CD4-positive, alpha-beta T cell (primary cell): ENCODE measurements at places on chromosomes 13 and 19.

DNA sequence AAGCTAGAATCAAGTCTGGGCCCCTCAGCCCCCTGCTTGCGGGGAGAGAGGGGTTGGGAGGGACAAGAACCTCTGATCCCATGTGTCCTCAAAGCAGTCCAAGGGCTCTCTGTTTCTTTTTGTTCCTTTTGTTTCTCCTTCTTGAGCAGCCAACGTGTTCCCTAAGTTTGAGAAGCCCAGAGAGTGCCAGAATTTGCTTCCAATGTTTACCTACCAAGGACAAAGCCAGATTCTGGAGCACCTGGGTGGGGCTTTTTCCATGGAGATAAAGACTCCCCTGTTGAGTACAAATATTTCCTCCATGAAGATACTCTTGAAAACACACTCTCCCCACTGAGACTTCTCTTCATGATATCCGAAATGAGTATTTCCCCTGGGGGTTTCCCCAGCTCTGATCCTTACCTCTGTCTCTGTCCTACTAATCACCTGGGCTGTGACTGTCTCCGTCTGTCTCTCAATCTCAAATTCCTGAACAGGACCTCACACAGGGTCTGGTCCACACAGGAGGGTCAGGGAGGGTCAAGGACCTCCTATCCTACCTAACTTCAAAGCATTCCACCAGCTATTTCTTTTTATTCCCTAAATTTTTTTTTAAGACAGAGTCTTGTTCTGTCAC lies 27.4 kb downstream of the CD177 start:
- H3K4me1 ChIP-seq, result no peaks in the 10 kb centered on the region
- no peak for DNase-seq
- H3K36me3 ChIP-seq, result no peaks in the 10 kb centered on the region
- H3K27ac ChIP-seq, result no peak overlapping the region

DNA sequence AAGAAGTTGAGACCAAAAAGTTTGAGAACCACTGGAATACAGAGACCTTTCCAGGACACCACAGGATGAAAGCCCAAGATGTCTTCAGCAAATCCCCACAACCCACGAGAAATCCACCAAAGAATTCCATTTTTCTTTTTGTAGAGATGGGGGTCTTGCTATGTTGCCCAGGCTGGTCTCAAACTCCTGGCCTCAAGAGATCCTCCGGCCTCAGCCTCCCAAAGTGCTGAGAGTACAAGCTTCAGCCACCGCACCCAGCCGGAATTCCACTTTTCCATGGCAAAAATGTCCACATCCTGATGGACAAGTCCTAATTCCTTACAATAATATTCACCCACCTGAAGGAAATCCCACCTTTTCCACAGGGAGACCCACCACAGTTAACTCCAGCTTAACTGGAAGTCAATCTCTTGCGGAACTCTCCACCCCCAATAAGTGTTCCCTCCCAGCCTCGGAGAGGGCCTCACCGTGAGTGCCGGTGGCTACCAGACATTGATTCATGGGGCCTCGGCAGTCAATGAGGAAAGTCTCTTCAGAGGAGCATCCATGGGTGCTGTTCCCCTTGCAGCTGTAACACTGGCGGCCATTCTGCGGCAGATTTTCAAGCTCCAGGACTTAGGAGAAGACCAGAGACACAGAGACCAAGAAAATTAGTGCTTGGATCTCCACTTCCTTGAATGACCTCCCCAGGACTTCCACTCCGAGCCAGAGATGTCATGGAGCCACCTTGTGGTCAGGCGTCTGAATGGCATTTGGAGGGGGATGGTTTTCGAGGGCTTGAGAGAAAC lies 12.3 kb upstream of the CADM4 start:
- H3K27ac ChIP-seq, result no peak overlapping the region
- H3K36me3 ChIP-seq, result peaks cover 23% of the 10 kb centered on the region
- no peaks in the 10 kb centered on the region for H3K4me1 ChIP-seq
- no peak for DNase-seq
- no peaks in the 10 kb centered on the region for H3K27me3 ChIP-seq

GRCh38 chr19:7918615-7919421 lies 1.3 kb upstream of the SNAPC2 start:
- no peak overlapping the region for H3K4me3 ChIP-seq
- H3K36me3 ChIP-seq, result peaks cover 18% of the 10 kb centered on the region
- peaks cover 64% of the 10 kb centered on the region for H3K4me1 ChIP-seq
- DNase-seq, result no peak
- peaks cover 35% of the 10 kb centered on the region for H3K27me3 ChIP-seq
- H3K27ac ChIP-seq, result no peak overlapping the region

GRCh38 chr19:4365791-4366665 lies 22.7 kb downstream of the MPND start:
- H3K4me3 ChIP-seq, result no peak overlapping the region
- H3K27ac ChIP-seq, result no peak overlapping the region
- H3K4me1 ChIP-seq, result peaks cover 37% of the 10 kb centered on the region
- DNase-seq, result no peak
- H3K27me3 ChIP-seq, result no peaks in the 10 kb centered on the region

- H3K36me3 ChIP-seq, result peaks cover 83% of the 10 kb centered on the region
- DNase-seq, result no peak
- H3K27me3 ChIP-seq, result no peaks in the 10 kb centered on the region
- no peak overlapping the region for H3K27ac ChIP-seq
- H3K4me1 ChIP-seq, result no peaks in the 10 kb centered on the region
- H3K4me3 ChIP-seq, result no peak overlapping the region
Observed at GRCh38 chr13:113975416-113975815, 1.5 kb upstream of the C13orf46 start.

GRCh38 chr19:46409191-46409590 lies 4.2 kb downstream of the CCDC8 start:
- no peak overlapping the region for H3K27ac ChIP-seq
- no peaks in the 10 kb centered on the region for H3K36me3 ChIP-seq
- no peak for DNase-seq
- H3K4me3 ChIP-seq, result no peak overlapping the region

DNA sequence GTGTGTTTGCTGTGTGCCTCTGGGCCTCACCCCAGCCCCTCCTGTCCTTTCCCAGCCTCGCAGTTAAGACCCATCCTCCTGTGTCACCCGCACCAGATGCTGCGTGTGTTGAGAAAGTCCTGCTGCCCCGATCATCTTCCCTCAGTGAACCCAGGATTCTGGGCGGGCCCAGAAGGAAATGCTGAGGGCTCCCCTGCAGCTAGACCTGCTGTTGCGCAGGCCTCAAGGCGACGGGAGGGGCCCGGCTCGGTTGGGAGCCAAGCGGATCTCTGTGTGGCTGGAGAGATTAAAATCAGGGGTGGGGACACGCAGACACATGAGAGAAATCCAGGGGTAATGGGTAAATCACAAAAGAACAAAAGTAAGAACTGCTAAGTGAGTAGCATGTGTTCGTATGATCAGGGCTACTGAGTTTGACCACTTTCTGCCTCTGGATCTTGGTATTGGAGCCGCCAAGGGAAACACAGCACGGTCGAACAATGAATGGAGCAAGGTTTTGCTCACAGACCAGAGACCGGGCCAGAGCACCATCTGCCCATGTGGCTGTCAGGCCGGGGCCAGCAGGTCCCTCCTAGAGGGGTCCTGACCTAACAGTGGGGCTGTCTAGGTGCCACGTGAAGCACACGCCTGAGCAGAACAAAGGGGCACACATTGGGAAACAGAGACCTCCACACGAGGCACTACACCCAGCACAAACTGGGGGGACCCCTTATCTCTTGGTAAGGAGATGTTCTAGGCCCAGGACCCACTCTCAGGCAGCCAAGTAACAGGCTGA lies 7.1 kb downstream of the ZSCAN1 start:
- H3K27me3 ChIP-seq, result no peaks in the 10 kb centered on the region
- DNase-seq, result no peak
- no peaks in the 10 kb centered on the region for H3K4me1 ChIP-seq
- no peaks in the 10 kb centered on the region for H3K36me3 ChIP-seq
- H3K27ac ChIP-seq, result no peak overlapping the region
- no peak overlapping the region for H3K4me3 ChIP-seq

- DNase-seq, result no peak
- no peak overlapping the region for H3K4me3 ChIP-seq
- H3K4me1 ChIP-seq, result peaks cover 5% of the 10 kb centered on the region
Observed at GRCh38 chr13:100129605-100130004, 40.7 kb downstream of the PCCA start.

- H3K4me1 ChIP-seq, result no peaks in the 10 kb centered on the region
- H3K36me3 ChIP-seq, result no peaks in the 10 kb centered on the region
- DNase-seq, result no peak
- no peak overlapping the region for H3K27ac ChIP-seq
- H3K4me3 ChIP-seq, result no peak overlapping the region
Observed at GRCh38 chr13:66994097-66994496, 236.0 kb downstream of the PCDH9 start.

- no peaks in the 10 kb centered on the region for H3K36me3 ChIP-seq
- no peak for DNase-seq
- peaks cover 14% of the 10 kb centered on the region for H3K4me1 ChIP-seq
- no peak overlapping the region for H3K27ac ChIP-seq
- H3K27me3 ChIP-seq, result no peaks in the 10 kb centered on the region
- no peak overlapping the region for H3K4me3 ChIP-seq
Observed at GRCh38 chr13:24097064-24097463, 63.5 kb upstream of the SPATA13 start.

DNA sequence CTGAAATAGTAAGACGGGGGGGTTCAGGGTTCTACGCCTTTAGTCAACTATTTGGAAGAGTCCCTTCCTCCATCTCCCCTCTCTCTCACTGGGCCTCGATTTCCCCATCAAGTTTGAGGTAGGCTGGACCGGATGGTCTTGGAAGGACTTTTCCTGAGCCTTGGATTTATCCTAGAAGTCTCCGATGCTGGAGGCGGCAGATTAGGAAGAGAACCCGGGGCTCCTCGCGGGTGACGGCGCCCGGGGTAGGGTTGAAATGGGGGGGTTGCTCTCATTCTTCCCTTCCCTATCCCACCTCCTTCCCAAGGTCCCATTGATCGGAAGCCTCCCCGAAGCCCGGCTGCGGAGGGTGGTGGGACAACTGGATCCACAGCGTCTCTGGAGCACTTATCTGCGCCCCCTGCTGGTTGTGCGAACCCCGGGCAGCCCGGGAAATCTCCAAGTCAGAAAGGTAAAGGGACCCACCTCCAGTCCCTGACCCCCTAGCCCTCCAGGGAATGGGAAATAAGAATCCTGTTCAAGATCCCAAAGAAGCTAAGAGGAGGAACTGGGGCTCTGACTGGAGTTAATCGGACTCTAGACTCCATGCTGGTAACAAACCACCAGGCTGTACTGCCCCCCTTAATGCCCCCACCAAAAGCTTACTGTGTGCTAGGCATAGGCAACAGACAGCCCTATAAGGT lies 781 bp downstream of the QPCTL start:
- peak overlapping the region; percentile 85 for H3K4me3 ChIP-seq
- peaks cover 24% of the 10 kb centered on the region for H3K36me3 ChIP-seq
- H3K27me3 ChIP-seq, result no peaks in the 10 kb centered on the region
- DNase-seq, result peak; percentile 64

DNA sequence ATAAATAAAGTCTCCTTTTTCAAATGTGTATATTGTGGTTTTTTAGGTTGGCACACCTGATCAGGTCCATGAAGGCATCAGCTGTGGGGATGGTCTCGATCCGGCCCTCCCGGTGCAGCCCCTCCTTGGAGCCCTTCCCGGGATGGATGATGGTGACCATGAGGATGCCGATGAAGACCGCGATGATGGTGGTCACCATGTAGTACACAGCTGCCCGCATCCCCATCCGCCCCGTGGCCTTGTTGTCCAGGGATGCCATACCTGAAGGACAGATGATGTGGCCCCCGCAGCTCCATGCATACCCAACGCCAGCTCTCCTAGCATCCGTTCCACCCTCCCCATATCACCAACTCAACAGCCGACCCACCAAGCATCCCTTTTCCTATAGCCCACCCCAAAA lies 11.4 kb downstream of the SLC1A6 start:
- no peak overlapping the region for H3K27ac ChIP-seq
- no peaks in the 10 kb centered on the region for H3K27me3 ChIP-seq
- no peaks in the 10 kb centered on the region for H3K36me3 ChIP-seq
- DNase-seq, result no peak

- H3K4me3 ChIP-seq, result peak overlapping the region; percentile 0
- no peak for DNase-seq
- no peaks in the 10 kb centered on the region for H3K36me3 ChIP-seq
Observed at GRCh38 chr13:31773538-31773937, 34.2 kb downstream of the RXFP2 start.

DNA sequence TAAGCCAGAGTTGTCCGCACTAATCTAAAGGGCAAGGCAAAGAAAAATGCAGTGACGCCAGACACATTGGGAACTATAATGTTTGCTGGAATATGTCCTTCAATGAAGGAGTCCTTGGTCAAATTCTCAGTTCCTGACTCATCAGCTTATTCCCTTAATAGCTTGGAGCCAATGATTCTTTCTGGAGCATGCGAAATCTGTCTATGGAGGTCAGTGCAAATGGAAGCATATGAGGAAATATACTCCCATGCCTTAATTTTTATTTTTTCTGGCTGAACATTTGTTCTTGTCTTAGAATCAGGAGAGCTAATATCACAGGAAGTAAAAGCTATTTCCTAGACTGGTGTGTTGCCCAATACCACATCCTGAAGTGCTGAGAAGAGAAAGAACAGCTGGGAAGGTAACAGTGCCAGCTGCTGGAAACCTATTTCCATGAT lies 289.8 kb upstream of the SPRY2 start:
- DNase-seq, result no peak
- no peaks in the 10 kb centered on the region for H3K36me3 ChIP-seq
- no peak overlapping the region for H3K4me3 ChIP-seq
- H3K27ac ChIP-seq, result no peak overlapping the region

DNA sequence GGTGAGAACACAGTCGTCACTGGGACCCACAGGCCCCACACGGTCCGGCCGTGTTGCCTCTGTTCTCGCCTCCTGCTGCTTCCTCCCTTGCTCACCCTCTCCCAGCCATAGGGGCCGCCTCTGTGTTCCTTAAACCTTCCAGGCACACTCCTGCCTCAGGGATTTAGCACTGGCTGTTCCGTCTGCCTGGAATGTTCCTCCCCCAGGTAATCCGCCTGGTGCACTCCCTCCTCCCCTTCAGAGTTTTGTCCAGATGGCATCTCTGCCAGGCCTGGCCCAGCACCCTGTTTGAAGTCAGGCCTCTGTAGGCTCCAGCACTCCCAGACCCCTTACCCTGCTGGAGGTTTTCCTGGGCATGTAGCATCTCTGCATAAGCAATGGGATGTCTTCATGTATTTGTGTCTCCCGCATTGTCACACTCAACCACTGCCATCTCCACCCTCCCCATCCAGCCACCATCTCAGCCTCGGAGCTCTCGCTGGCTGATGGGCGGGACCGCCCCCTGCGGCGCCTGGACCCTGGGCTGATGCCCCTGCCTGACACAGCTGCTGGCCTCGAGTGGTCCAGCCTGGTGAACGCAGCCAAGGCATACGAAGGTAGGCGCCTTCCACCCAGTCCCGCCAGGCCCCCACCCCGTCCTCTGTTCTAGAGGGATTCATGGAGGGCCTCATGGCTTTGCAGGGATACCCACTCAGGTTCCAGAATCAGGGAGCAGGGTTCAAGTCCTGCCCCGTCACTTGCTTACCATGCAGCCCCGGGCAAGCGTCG lies 25.9 kb downstream of the DPF1 start:
- no peak for DNase-seq
- no peaks in the 10 kb centered on the region for H3K4me1 ChIP-seq
- H3K27me3 ChIP-seq, result no peaks in the 10 kb centered on the region
